ENCODE measurements at places on chromosomes 16 and 17.

DNA sequence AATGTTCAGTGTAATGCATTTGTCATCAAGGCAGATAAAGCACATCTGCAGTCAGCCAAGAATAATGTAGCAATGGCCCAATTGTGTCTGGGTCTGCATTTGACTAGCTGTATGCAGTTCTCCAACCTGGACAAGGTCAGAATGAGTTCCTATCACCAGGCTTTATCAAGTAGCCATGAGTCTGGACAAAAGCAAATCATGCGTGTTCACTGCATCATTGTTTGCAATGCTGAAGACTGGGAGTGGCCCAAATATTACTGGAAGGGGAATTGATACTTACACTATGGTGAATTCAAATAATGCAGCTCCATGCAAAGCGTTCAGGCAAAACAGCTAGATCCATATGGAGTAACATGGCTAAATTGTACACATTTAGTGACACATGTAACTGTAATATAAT, 250.9 kb downstream of the TOX3 start:
- no peak for DNase-seq

GRCh38 chr17:77606146-77606864, 352.2 kb upstream of the TNRC6C start:
- no peak for DNase-seq

DNA sequence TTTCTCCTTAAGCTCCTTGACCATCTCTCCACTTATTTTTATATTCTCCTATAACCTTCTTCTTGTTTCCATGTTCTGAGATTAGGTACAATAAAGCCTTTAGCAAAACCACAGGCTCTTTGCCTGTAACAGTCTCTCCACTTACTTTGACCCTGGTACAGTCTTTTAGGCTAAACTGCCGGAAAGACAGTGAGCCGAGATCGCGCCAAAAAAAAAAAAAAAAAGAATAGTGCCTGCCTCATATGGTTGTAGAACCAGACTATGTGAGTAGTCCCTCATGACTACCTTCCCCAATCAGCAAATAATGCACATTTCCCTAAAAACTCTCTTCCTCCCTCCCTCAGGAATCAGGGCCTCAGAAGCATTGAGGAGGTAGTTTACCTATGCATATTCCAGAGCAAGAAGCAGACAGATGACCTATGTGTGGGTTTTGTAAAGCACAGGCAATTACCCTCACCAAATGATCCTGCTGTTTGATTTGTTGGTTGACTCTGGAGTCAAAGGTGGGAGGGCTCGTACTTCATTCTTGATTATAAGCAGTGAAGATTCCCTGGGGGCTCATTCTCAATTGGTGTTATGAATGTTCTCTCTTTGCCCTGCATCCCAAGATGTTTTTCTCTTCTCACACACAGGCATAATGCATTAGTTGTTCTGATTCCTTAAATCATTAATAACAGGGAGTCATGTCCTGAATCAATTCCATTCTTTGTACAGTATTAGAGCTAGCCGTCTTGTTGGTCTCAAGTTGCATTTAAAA, 8.9 kb upstream of the NME1 start:
- DNase-seq, result no peak

DNA sequence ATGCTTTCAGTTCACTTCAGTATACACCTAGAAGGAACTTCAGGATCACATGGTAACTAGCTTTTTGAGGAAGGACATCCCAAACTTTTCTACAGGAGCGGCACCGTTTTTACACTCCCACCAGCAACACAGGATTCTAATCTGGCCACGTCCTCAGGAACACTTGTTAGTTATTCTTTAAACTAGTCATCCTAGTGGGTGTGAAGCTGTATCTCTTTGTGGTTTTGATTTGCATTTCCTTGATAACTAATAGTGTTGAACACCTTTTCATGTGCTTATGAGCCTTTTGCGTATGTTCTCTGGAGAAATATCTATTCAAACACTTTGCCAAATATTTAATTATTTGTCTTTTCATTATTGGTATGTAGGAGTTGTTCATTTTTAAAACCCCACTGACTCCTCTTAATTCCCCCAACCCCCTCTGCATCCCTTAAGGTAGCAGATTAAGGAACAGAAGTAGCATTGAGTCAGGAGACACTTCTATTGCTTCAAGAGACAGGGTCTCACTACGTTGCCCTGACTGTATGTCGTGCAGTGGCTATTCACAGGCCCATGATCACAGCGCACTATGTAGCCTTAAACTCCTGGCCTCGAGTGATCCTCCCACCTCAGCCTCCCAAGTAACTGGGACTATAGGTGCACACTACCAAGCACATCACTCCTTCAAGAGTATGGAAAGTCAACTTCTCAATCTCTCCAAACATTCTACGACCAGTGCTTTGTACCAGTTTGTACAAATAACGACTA, 25.4 kb downstream of the YWHAE start:
- no peak for DNase-seq

GRCh38 chr17:27380551-27380950, 75.7 kb upstream of the KSR1 start:
- no peak for DNase-seq
